GM23338 (cell line): ENCODE measurements at places on chromosomes 3 and 15.
A peak's percentile ranks its signal among the peaks of the same experiment; 100 is the strongest.

DNA sequence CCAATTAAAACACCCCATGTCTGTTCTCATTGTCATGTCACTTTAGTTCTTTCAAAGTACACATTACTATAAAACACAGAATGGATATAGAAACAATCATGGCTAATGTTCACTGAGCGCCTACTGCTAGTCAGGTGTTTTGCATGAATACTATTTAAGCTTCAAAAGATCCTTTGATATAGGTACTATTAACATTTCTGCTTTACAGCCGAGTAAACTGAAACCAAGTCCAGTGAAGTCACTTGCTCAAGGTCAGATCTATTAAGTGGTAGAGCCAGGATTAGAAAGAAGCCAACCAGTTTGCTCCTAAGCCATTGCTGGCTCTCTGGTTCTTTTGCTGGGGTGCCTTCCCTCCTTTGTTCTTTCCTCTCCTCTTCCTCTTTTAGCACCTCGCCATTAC lies 32.4 kb upstream of the NMNAT3 start:
- no peak for DNase-seq

DNA sequence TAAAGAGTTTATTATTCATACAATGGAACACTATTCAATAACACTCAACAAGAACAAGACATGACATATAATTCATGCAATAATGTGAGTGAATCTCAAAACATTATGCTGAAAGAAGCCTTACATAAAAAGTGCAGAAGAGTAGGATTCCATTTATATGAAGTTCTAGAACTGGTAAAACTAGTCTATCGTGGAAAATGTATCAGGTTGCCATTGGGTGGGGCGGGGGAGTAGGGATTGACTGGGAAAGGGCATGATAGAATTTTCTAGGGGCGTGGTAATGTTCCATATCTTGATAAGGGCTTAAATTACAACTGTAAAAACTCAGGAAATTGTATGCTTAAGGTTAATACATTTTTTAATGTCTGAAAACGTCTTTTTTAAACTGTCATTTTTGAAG lies 247.9 kb downstream of the SATB1 start:
- no peak for DNase-seq

DNA sequence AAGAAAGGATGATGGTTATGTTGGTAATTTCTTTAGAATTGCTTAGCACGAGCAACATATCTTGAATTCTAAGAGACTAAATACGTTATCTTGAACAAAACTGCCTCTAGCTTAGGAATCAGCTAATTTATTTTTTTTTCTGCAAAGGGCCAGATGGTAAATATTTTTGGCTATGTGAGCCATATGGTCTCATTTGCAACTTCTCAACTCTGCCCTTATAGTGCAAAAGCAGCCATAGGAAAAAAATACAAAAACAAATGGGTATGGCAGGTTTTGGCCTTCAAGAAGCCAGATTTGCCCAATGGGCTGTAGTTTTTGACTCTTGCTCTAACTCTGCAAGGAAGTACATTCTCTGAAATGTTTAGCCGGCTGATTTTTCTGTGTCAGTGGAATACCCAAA lies 11.9 kb downstream of the OXSM start:
- DNase-seq = no peak

GRCh38 chr3:139104062-139104461 lies 59.4 kb upstream of the PRR23C start:
- no peak for DNase-seq

DNA sequence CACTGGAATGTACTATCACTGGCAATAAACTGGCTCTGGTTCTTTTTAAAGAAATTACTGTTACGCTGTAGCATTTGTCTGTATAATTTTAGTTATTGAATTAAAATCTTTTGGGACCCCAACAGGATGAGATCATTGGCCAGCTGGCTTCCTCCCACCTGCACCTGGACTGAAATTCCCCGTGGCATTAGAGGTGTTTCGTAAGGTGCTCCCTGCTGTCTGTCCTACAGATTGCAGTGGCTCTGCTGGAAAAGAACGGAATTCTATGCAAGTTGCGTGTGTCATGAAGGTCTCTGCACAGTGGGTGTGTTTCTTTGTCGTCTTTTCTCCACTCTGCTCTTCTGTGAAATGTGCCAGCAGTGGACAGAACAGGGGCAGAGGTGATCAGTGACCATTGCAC lies 383.4 kb downstream of the PTPRG start:
- DNase-seq = peak; percentile 32

GRCh38 chr15:78479650-78480049 lies 27.7 kb upstream of the HYKK start:
- DNase-seq = no peak

- DNase-seq = no peak
These were observed 37.1 kb downstream of the IL17RD start for GRCh38 chr3:57127891-57128518.

DNA sequence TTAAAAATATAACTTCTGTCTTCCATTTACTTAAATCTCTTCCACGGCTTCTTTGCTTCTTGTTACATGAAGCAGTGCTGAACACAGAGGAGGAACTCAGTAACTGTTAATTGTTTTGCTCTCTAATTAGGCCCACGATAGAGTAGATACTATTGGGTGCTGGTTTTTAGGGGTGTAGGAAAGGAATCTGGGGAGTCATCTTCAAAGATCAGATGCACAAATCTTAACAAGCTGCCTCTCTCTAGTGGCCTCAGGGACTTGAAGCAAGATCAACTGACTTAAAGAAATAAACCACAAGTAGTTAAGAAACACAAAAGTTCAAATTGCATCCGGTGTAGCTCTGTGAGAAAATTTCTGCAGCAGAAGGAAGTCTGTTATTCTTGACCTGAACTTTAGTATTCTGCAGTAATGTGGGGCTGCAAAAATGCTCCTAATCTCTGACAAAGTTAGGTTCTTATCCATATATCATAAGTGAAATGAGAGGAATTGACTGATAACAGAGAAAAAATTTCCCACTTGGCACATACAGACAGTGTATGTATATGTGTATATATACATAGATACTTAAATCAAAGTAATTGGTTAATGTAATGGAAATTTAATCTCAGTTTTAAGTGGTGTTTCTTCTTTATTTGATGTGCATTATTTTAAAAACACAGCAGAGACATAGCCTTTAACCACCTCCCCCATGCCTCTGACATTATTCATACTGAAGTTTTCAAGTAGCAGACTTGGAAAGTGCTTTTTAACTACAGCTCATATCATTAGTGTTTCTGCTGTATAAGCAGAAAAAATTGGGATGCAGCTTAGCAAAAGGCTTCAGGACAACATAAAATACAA lies 51.8 kb downstream of the CHST2 start:
- DNase-seq = no peak

DNA sequence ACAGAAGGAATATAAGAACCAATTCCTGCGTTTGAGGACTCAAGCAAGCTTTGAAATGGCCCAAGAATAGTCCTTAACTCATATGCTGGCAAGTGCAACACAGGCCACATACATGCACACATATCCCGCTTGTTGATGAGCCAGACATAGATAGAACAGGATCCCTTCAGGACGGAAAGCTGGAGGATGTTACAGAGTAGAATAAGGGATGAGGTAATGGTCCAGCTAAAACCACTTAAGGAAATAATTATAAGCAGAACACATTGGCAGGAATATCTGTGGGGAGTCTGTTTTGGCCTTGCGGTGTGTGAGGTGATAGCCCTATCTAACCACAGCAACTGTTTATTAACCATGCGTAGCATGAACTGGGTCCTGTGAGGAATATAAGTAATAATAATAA lies 25.0 kb downstream of the SCG3 start:
- no peak for DNase-seq

DNA sequence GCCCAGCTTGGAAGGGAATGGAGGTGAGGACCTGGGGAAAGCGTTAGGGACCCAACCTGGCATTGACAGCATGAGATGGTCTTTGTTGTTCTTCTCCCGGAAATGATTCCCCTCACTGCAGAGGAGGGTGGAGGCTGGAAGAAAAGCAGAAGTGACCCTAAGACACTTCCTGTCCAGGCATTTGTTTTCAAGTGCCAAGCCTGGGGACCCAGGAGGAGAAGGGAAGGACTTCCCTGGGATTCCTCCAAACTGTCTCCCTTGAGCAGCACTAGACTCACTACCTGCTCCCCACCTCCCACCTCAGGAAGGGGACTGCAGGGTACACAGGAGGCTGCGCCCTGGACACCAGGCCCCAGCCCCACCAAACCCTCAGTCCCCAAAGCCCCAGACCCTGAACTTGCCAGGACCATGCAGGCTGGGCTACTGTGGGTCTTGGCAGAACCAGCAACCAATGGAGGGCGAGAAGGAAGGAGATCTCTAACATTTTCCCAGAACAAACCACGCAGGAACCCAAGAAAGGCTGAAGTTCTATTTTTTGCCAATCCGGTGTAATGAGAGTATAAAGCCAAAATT lies 9.8 kb upstream of the VIPR1 start:
- DNase-seq = no peak

- DNase-seq = no peak
These were observed 229.9 kb downstream of the IL5RA start for GRCh38 chr3:2880218-2880756.

DNA sequence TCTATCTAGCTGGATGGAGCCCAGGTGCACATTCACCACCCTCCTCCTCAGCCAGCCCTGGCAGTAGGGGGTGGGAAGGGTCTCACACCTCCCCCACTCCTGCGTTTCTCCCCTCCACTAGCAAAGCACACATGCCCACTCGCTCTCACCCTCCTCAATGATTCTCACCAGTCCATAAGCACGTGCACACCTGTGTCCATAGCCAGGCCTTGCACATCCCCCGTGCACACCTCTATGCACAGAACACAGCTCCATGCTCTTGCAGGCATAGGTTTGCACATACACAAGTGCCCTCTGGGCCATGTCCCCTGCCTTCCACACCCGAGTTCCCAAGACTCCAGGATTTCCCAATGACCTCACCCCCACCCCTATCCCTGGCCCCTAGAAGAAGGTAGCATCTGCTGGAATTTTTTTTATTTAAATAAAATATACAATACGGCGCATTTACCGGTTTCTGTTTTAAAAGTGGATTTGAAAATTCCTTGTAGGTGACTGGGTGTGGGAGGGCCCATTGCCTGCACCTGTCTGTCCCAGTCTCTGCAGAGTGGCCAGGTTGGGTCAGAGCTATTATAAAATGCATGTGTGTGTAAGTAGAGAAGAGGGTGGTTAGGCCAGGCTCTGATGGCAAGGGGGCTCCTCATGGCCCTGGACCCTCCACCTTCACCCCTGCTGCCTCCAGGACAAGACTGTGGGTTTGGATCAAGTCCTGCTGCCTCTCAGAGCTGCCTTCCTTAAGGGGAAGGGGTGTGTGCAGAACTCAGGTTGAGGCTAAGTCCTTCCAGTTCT lies 49.1 kb downstream of the HCN4 start:
- no peak for DNase-seq

- DNase-seq = no peak
These were observed 42.8 kb upstream of the RSL24D1 start for GRCh38 chr15:55239440-55240124.

DNA sequence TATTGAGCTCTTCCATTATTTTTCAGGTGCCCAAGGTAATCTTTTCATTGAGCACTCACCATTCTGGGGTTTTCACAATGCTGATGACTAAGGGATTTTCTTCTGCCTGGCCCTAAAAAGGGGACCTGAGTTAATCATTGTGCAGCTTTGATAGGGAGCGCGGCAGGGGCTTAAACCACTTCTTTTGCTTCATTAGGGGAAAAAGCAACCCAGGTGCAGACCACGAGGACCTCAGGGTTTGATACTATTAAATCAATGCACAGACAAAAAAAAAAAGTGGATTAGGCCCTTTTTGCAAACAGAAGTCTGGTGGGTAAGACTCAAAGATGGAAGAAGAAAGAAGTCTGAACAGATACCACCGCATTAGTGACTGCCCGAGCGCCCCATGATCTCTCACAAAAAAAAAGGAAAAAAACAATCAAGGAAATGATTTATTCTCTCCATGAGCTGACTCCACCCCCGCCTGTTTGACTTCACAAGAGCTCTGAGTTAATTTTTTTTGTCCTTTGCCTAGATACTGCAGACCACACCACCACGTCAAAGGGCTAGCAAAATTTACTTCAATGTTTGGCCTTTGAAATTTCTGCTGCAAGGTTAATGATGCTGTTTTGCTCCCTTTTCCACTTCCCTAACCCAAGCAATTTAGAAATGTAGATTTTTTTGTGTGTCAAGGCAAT lies 78.0 kb upstream of the FEZF2 start:
- DNase-seq = no peak

DNA sequence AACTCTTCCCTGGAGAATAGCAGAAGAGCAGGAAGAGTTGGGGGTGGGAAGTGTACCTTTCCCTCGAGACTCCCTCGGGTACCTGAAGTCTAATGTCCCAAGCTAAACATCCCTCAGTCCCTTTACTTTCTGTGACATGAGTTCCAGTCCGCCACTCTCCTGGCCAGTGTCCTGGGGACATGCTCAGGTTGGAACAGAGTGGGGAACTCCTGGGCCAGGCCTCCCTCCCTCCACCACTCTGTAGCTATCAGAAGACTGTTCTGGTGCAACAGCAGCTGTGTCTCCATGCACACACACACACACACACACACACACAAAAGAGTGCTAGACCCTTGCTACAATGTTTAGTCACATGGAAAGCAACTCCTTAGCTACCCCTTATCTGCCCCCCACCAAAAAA lies 155.0 kb upstream of the HES1 start:
- DNase-seq = no peak

DNA sequence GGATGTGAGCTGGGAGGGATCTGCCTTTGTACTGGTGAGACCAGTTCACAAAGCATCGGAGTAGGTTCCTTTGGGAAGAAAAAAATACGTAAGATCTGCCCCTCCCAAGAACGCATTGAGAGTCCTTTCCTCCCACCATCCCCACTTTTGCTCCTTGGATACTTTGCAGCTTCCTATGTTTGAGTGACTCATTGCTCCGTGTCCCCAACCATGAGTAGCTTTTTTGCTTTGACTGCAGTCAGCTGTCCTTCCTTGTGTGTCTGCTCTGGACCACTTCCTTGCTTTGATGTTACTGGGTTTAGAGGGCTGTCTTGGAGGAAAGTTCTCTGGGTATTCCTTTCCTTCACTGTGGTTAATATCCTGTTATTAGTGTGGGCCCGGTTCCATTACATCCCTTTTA lies 43.2 kb upstream of the PTPN23 start:
- no peak for DNase-seq

GRCh38 chr3:150515210-150515609 lies 31.1 kb downstream of the SERP1 start:
- DNase-seq = no peak

DNA sequence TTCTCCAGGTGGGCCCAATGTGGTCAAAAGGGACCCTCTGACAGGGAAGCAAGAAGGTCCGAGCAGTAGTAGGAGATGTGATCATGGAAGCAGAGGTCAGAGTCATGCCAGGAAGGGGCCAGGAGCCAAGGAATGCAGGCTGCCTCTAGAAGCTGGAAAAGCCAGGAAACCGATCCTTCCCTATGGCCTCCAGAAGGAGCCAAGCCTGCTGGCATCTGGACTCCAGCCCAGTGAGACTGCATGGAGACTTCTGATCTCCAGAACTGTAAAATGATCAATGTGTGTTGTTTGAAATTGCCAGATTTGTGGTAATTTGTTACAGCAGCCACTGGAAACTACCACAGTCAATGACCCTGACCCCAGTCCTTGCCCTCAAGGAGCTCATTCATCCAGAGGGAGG lies 56.8 kb upstream of the SPATA12 start:
- no peak for DNase-seq

DNA sequence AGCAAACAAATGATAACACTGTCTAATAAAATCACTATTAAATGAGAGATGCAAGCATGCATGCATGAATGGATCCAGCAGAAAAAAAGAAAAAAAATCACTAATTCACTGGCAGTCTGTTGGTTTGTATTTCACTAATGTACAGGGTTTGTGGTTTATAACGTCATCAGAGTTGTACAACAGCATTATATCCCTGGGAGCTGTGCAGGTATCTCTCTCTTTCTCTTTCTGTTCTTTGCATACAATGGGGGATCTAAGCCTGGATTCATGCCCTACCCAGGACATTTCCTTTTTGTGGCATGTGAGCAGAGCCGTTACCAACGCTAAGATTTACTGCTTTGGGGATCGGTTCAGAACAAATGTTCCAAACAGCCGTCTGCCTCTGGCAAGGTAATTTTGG lies 229.5 kb downstream of the SOX2 start:
- DNase-seq = no peak
